ENCODE measurements at places on chromosomes 4 and X.
A peak's percentile ranks its signal among the peaks of the same experiment; 100 is the strongest.

- DNase-seq: peak; percentile 1
Observed at GRCh38 chr4:128820671-128821070, 11.2 kb downstream of the JADE1 start.

- DNase-seq: no peak
Observed at GRCh38 chr4:34731070-34731469, 1513.2 kb downstream of the ARAP2 start.

DNA sequence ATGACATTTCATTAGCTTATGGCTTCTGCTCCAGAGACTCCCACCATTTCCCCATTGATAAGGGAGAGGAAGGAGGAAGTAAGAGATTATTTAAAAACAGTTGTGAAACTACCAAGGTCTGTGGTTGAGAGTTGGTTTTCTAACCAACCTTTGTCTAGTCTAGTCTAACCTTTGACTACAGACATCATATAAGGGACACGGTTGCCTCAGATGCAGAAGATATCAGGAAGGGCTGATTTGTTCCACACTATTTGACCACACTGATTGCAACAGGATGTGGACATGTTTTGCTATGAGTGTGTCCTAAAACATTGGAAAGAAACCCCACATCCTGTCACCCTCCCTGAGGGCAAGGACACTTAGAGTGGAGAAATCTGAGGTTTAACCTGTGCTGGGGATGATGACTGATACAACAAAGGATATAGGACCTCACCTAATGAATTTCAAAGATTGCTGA lies 53.0 kb downstream of the COQ2 start:
- DNase-seq: no peak

DNA sequence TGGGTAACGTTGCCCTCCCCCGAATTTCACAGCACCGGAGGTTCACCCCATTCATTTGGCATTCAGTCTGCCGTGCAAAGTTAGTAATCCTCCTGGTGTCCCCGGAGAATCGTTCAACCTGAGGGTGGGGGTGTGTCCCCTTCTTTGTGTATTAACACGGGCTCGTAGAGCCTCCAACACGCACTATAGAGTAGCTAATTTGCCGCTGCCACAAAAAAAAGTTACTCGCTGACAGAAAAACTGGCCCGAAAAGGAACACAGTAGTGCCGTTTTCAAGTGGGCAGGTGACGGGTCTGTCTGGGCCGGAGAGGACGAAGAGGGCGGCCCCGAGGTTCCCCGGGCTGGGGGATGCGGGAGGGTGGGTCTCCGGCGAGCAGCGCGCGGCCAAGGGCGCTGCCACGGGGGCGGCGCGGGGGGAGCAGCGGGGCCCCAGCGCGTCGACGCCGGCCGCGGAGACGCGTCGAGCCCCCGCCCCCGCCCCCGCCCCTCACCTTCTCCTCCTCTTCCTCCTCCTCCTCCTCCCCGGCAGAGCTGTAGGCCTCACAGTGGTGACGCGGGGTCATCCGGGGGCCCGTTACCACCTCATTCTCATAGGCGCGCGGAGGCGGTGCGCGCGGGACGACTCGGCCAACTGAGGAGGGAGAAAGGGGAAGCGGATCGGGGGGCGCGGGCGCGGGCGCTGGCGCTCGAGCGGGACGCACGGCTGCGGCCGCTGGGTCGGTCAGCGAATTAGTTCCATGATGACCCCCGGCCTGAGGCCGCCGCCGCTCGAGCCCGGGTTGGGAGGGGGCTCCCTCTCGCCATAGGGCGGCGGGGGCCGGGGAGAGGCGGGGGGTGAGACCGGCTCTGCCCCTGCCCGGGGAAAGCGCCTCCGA lies 571 bp downstream of the CCNI start:
- DNase-seq: peak; percentile 76

DNA sequence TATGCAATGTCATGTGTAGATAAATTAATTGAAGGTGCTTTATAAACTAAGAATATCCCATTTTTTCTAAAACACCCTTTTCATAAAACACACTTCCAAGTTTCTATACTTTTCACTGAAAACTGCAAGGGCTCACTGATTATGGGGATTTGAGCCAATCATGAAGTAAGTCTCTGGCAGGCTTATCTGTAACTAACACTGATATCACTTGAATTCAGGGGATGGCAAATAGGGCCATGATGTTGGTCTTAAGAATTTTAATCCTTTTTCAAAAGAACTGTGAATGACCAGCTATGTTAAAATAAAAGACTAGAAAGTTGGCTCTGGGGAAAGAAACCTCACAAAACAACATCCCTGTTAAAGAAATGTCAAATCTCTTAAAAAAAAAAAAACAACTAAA lies 13.0 kb upstream of the SEC24D start:
- DNase-seq: no peak

- peak; percentile 20 for DNase-seq
Observed at GRCh38 chr4:29560452-29560851, 1159.7 kb upstream of the PCDH7 start.

GRCh38 chr4:96305030-96305429 lies 465.1 kb downstream of the PDHA2 start:
- no peak for DNase-seq

- DNase-seq: peak; percentile 14
Observed at GRCh38 chr4:19002170-19002569, 980.6 kb upstream of the LCORL start.

- DNase-seq: no peak
Observed at GRCh38 chr4:165517216-165517615, 138.4 kb downstream of the CPE start.
